ENCODE measurements at places on chromosomes 6 and 20. TPM values are rescaled to one million over a fixed set of nuclear protein-coding genes. Genes with fewer than 3 reads are reported as not detected.

MCHR2 gene
- total RNA-seq: not detected

HMGN3 gene
- 61.1 TPM for total RNA-seq

TP53RK gene
- total RNA-seq: 8.7 TPM

CCN6 gene
- not detected for total RNA-seq

SLC35D3 gene
- total RNA-seq: not detected

KCNK5 gene
- not detected for total RNA-seq

ALDH5A1 gene
- 0.44 TPM for total RNA-seq

TNNC2 gene
- not detected for total RNA-seq

SLC17A1 gene
- not detected for total RNA-seq

GNAS-AS1 gene
- total RNA-seq: 0.22 TPM

- no peak for DNase-seq
Observed at GRCh38 chr20:46770330-46771194, 61.1 kb downstream of the SLC2A10 start.

GRCh38 chr6:153962555-153962954 lies 76.5 kb upstream of the OPRM1 start:
- no peak for DNase-seq

DNA sequence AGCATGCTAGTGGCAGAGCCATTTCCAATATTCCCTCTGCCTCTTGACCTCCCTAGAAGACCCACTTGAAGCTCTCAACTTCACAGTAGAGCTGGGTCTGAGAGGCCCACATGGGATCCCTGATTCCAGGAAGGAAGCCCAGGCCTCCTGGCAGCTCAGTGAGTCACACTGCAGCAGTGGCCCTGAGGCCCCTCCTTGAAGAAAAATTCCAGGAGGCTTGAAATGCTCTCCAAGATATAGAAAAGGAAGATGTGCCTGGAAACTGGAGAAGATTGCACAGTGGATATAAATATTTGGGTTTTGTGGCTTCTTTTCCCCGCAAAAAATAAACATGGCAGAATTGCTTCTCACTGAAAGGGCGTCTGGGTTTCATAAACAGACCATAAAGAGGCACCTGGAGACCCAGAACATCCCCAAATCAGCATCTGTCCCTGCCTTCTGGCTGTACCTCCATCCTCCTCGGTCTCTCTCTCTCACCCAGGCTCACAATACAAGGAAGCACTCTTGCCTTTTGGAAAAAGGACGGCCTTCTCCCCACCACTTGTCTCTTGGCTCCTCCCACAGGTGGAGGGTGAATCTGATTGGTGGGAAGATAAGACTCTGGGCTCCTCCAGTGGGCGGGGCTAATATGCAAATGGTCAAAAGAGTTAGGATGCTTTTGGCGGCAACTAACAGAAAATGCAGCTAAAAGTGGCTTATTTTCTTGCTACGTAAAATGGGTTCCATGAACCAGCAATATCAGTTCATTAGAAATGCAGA lies 200.0 kb upstream of the SULF2 start:
- no peak for DNase-seq

GRCh38 chr6:67802771-67803170 lies 832.3 kb upstream of the ADGRB3 start:
- DNase-seq: no peak

GRCh38 chr6:31907158-31907813 lies 5.4 kb upstream of the ZBTB12 start:
- DNase-seq: no peak

- DNase-seq: no peak
Observed at GRCh38 chr20:23746321-23746720, 4.4 kb downstream of the CST1 start.

GRCh38 chr6:113182370-113183141 lies 674.6 kb upstream of the MARCKS start:
- peak; percentile 81 for DNase-seq

DNA sequence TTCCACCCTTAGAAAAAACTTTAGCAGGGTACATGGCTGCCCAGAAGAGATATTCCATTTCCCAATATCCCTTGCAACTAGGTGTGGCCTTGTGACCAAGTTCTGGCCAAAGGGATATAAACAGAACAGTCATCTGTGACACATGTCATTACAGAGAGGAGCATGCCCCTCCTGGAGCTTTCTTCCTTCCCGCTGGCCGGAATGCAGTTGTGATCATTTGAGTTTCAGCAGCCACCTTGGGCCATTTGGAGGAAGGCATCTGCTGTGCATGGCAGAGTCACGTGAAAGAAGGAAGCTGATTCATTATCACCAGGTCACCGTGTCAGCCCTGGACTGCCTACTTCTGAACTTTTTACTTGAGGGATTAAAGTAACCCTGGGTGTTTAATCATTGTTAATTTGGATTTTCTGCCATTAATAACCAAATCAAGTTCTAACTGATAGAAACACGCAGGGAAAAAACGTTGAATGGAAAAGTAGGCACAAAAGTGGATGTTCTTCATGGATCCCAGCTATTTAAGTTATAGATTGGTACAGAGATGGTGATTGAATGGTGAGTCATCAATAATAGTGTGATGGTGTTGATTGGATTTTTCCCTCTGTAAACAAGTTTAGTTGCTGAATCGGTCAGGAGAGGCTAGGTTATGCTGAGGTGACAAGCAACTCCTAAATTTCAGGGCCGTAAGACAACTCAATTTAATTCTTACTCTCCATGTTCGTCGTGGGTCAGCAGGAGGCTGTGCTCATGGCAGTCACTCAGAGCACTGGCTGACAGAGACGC lies 80.7 kb upstream of the CCDC167 start:
- DNase-seq: no peak

- peak; percentile 77 for DNase-seq
Observed at GRCh38 chr20:37522260-37523011, 1.4 kb downstream of the NNAT start.

- DNase-seq: no peak
Observed at GRCh38 chr6:16190214-16190613, 48.2 kb upstream of the GMPR start.

DNA sequence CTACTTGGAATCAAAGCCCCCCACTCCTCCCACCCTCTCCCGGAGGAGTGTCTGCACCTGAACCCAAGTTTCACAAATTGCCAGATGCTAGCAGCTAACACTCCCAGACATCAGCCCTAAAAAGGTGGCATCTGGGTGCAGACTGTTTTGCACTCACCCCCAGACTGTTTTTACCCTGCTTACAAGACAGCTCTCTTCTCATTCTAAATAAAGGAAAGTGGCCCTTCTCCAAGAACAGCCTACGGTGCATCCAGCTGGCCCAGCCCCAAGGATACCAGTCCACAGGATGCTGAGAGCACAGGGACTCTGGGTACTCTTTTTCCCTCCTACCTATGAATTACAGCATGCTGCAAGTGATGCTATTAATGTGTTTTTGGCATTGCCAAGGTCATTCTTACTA lies 842.0 kb upstream of the FLRT3 start:
- no peak for DNase-seq

- no peak for DNase-seq
Observed at GRCh38 chr6:33278392-33278741, 1.4 kb downstream of the B3GALT4 start.

GRCh38 chr6:20833881-20834515 lies 299.7 kb downstream of the CDKAL1 start:
- peak; percentile 13 for DNase-seq

DNA sequence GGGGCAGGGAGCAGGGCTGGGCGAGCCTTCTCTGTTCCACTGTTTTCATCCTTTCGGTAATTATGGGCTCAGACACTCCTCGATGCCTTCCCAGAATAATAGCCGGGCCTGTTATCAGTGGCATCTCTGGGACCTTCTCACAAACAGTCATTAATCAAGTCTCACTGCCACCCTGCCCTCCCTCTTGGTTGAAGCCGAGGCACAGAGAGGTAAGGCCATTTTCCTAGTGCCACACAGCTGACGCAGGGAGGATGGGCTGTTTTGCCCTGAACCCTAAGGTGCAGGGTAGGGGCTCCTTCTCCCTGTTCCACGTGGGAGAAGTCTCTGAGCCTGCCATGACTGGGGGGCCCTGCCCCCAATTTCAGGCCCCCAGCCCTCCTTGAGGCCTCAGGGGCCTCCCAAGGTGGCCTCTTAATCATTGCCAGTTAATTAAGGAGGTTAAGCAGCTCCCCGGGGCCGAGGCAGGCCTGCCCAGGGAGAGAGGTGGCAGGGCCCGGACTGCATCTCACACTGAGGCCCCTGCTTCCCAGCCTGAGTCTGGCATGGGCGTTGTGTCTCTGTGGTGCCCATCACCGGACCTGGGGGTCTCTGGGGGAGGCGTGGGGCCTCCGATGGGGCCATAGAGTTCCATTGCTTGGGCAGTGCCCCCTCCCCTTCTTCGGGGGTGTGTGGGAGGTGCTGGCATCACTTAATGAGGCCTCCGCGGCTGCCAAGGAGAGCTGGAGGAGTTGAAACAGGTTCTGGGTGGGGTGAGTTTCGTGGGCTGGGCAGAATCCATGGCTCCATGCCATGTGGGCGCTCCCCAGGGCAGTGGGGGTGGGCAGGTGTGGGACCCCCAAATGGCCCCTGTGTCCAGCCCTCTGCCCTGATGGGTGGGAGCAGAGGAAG lies 42.9 kb downstream of the CEBPB start:
- DNase-seq: no peak

- DNase-seq: no peak
Observed at GRCh38 chr6:33165581-33166258, 26.5 kb downstream of the COL11A2 start.

DNA sequence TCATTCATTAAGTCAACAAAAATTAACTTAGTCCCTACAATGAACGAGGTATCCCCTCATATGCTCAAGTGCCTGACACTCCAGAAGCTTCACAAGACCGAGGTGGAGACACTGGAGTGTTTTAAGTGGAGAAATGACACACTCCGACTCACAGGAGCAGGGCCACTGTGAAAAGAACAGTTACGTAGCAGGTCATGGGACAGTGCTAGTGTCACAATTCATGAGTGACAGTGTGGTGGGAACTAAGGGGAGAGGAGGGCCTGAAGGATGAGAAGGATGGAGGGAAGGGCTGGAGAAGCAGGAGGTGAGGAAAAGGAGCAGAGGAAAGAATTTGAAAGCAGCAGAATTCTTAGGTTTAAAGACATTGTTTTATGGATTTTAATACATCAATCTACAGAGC lies 1.3 kb upstream of the HLA-A start:
- no peak for DNase-seq

DNA sequence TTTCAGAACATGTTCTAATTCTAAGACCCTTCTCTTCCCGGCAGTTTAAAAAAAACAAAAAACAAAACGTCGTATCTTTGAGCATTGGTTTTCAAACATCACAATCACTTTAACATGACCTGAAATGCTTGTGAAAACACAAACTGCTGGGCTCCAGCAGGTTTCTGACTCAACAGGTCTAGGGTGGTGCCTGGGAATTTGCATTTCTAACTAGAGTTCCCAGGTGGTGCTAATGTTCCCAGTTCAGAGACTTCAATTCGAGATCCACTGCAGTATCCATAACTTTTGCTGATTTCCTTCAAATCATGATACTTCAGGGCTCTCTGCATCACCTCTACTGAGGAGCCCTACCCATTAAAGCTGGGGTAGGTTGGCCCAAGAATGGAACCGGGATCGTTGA lies 850 bp upstream of the SMPDL3A start:
- no peak for DNase-seq

All from lung microvascular endothelial cell (primary cell).